ENCODE measurements at places on chromosomes 3 and 15. TPM values are rescaled to one million over a fixed set of nuclear protein-coding genes. Genes with fewer than 3 reads are reported as not detected.

The CLDN1 gene
- total RNA-seq, result 0.85 TPM

The GP5 gene
- total RNA-seq, result not detected

The KCNMB2 gene
- 2.1 TPM for total RNA-seq

The ZBED2 gene
- total RNA-seq, result 0.12 TPM

The PLOD2 gene
- 169 TPM for total RNA-seq

The DNAH12 gene
- total RNA-seq, result under 0.01 TPM

The ZNF502 gene
- 6.6 TPM for total RNA-seq

The UROC1 gene
- total RNA-seq, result not detected

The UBE2E1 gene
- total RNA-seq, result 94.4 TPM

The GP9 gene
- not detected for total RNA-seq

The NUDT16 gene
- 14.1 TPM for total RNA-seq

The HOMER2 gene
- total RNA-seq, result 16.4 TPM

The LRRC3B gene
- not detected for total RNA-seq

The RASL12 gene
- 8.3 TPM for total RNA-seq

The KBTBD12 gene
- total RNA-seq, result not detected

The LRRIQ4 gene
- total RNA-seq, result 0.16 TPM

The BCL6 gene
- total RNA-seq, result 32.8 TPM

The CCR8 gene
- total RNA-seq, result not detected

The BFSP2 gene
- not detected for total RNA-seq

The EIF5A2 gene
- 12.5 TPM for total RNA-seq

The TTC21A gene
- total RNA-seq, result 5.2 TPM

The ZNF717 gene
- total RNA-seq, result 14.3 TPM

The RAD54L2 gene
- 23.6 TPM for total RNA-seq

The GPR87 gene
- 0.16 TPM for total RNA-seq

The PPM1L gene
- 6.0 TPM for total RNA-seq

The ZPLD1 gene
- not detected for total RNA-seq

The CLSTN2 gene
- total RNA-seq, result 2.8 TPM

The MAN2A2 gene
- 23.0 TPM for total RNA-seq

The FMN1 gene
- 6.8 TPM for total RNA-seq

The CATSPER2 gene
- total RNA-seq, result 0.65 TPM

The PCSK6 gene
- 0.65 TPM for total RNA-seq

The ABHD10 gene
- total RNA-seq, result 24.5 TPM

The CORO2B gene
- total RNA-seq, result 6.7 TPM

The BCL2A1 gene
- not detected for total RNA-seq

The CIB2 gene
- total RNA-seq, result 5.6 TPM

The CA12 gene
- 72.9 TPM for total RNA-seq

The MOBP gene
- total RNA-seq, result not detected

The ARHGAP31 gene
- total RNA-seq, result 20.6 TPM

The TMEM212 gene
- total RNA-seq, result not detected

The PCOLCE2 gene
- total RNA-seq, result 1.3 TPM

The TMEM266 gene
- 0.12 TPM for total RNA-seq

The FBXL2 gene
- 21.3 TPM for total RNA-seq

The EPHA6 gene
- total RNA-seq, result not detected

The CHRFAM7A gene
- 2.2 TPM for total RNA-seq

The KLF15 gene
- total RNA-seq, result 0.49 TPM

The P3H2 gene
- 11.0 TPM for total RNA-seq

The SNURF gene
- total RNA-seq, result 9.5 TPM

The CTXN2 gene
- total RNA-seq, result not detected

The CFAP100 gene
- not detected for total RNA-seq
